DMS153 (cell line): ENCODE measurements at places on chromosomes 7 and 10.

DNA sequence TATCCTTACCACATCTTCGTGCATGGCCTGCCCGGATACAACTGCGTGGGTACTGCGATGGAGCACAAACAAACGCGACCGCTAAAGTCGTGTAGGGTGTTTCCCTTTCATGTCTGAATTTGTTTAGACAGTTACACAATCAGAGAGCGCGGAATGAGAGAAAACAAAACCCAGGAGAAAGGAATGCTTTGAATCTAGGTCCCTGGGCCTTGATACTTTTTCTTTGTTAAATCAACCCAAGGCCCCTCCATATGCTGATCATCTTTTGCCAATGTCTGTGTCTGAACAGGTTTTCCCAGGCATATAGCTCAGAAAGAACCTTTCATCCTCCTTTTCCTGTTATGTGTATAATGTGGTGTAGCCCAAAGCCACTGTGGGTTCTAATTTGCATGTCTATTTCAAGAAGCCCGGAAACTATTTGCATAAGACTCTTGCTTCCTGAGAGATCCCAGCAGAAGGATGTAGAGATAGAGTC, 145.8 kb downstream of the FRMD4A start:
- peak; percentile 35 for DNase-seq

DNA sequence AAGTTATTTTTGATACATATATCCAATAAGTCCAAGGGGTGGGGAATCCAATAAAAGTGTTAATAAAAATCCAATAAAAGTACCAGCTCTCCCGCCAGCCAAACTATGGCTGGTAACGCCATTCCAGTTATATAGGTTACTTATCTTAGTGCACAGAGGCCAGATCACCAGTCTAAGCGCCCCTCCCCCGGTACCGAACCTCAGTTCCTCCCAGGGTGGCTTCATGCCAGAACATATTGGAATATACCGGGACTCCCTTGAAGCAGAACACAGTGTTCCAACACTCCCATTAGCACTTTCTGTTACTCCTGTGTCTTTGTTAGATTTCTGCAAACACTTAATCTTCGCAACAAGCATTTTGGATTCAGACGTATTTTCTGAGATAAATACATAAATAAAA, 7.5 kb downstream of the FBH1 start:
- DNase-seq, result no peak

- DNase-seq, result no peak
These were observed 465.5 kb upstream of the NRP1 start for GRCh38 chr10:33799944-33800323.

DNA sequence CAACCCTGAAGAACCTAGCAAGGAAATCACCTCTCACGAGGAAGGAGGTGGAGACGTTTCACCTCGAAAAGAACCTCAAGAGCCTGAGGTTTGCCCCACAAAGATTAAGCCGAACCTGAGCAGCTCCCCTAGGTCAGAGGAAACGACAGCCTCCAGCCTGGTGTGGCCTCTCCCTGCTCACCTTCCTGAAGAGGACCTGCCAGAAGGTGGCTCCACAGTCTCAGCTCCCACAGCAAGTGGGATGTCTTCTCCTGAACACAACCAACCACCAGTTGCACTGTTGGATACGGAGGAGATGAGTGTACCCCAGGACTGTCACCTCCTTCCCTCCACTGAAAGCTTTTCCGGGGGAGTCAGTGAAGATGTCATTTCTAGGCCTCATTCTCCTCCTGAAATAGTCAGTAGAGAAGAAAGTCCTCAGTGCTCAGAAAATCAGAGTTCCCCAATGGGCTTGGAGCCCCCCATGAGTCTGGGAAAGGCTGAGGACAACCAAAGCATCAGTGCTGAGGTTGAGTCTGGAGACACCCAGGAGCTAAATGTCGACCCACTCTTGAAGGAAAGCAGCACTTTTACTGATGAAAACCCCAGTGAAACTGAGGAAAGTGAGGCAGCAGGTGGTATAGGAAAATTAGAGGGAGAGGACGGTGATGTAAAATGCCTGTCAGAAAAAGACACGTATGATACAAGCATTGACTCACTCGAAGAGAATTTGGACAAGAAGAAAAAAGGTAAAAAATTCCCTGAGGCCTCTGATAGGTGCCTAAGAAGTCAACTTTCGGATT, 150.2 kb downstream of the LCOR start:
- no peak for DNase-seq

DNA sequence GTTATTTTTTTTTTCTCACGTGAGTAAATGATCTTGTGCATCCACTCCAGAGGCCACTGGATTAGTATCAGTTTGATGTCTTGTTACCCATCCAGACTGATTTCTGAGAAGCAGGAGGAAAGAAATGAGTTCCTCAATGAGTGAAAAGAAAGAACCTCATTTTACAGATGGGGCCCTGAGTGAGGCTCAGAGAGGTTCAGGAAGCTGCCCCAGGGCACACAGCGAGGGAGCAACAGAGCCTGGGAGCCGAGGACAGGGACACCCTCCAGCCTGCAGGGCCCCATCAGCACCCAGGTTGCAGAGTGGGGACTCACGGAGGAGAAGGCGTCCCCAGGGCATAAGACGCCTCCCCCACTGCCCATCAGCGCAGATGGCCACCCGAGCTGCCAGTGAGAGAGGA, 30.9 kb upstream of the TNRC18 start:
- no peak for DNase-seq

DNA sequence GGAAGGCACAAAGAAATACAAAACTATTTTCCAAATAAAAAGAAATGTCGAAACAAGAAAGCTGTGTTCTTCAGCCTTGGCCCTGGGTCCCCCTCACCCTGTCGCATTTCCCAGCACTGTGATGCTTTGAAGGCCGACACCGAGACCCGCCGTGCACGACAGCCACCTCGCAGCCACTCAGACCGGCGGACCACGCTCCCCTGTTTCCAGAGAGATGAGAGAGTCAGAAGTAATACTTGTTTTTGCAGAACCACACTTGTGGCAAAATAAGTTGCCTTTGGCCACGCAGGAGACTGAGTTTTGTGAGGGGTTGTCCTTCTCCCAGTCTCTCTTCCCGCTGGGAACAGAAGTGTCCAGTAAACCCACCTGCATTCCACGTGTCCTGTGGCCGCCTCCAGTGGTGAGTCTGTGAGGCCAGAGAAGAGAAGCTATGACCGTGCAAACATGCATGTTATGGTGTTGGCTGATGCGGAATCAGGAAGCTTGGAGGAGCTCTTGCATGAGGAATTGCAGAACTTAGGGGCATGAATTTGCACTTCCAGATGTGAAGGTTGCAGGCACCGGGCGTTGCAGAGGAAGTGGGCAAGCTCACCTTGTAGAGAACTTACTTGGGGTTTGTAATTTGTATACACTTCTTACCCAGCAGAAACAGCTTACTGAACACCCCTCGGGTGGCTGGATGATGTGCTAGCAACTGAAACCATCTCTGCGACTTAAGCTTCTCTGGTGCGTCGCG, 194.5 kb downstream of the EBF3 start:
- no peak for DNase-seq
